PC-9 (cell line): ENCODE measurements at places on chromosomes 7 and 10.

- no peak for DNase-seq
Observed at GRCh38 chr10:117239051-117239450, 1.9 kb upstream of the SLC18A2 start.

- DNase-seq = no peak
Observed at GRCh38 chr7:370775-371118, 80.8 kb downstream of the FOXL3 start.

DNA sequence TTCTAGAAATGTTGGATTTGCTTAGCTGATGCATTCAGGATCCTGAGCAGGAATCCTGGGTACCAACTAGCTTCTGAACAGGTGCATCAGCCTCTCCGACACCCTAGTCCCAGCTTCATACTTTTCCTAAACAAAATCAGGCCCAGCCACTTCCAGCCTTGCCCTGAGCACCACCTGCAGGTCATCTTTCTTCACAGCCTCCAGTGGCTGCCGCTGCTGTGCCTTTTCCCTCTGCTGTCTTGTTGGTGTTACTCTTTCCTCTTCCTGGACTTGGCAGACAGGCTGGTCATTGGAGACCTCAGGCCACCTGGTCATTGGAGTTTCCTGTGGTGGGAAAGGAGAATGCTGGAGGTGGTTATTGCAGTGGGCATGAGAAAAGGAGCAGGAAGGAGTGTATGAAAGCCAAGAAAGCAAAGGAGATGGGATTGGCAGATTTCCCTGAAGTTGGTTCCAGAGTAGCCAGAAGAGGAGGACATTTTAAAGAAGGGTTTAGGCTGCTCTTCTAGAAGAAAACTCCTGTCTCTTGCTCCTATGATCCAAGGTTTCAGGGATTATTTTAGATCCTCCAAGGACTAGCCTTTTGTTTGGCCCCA lies 48.2 kb upstream of the NFKB2 start:
- DNase-seq = peak; percentile 39

GRCh38 chr10:79298403-79299244 lies 48.6 kb upstream of the PPIF start:
- DNase-seq = peak; percentile 92

DNA sequence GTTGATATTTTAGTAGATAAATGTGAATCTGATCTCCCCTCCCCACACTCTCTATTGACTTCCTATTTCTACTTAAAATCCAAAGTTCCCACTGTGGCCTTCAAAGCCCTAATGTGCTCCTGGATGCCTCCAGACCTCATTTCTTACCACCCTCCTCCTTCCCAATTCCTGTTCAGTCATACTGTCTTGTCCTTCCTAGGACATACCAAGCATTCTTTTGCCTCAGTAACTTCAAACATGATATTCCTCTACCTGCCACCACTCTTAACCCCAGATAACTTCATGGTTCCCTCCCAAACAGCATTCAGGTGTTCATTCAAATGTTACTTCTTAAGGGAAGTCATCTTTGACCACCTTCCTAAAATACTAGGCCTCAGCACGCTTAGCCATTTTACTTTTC lies 34.2 kb upstream of the FAM221A start:
- no peak for DNase-seq

DNA sequence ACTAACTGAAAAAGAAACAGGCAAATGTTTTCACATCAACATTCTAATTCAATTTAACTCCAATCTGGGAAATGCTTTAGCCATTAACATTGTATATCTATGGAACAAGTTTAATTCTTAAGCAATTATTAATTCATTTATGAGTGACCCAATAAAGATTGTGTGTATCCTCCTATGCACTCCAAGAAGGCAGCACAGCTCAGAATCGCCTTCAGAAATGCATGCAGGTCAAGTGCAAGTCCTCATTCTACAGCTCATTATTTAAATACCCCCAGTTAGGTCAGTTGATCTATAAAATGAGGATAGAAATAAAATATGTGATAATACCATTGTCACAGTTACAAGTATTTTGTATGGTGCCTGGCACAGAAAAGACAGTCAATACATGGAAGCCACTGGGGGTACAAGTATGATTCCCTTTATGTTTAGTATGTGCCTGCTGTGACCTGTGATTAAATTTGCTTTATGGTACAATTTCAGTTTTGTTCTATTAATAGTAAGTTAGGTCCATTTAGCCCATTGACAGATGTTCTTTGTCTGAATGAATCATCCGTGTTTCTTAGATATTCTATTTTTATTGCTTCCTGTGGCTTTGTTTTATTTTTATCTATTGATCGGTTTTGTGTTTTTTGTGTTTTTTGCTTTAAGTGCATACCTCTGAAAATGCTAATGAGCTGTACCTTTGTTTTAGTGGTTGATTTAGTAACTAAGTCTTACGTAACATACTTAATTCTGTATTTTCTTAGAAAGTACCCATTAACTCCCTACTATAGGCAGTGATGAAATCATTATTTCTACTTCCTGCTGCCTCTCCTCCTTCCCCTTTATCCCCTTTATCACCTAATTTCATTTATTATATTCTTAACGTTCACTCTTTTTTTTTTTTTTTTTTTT lies 42.8 kb downstream of the CPXM2 start:
- DNase-seq = no peak

DNA sequence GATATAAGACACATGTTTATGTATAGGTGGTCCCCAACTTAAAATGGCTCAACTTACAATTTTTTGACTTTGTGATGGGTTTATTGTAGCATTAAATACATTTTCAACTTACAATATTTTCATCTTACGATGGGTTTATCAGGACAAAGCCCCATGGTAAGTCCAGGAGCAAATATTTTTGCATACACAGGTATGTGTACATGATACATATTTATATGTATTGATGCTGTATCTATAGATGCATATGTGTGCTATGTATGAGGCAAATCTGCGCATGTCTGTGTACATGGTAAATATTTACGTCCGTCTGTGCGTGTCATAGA lies 664 bp upstream of the UBE3C start:
- DNase-seq = no peak

GRCh38 chr10:63027531-63027930 lies 105.6 kb upstream of the NRBF2 start:
- DNase-seq = no peak

DNA sequence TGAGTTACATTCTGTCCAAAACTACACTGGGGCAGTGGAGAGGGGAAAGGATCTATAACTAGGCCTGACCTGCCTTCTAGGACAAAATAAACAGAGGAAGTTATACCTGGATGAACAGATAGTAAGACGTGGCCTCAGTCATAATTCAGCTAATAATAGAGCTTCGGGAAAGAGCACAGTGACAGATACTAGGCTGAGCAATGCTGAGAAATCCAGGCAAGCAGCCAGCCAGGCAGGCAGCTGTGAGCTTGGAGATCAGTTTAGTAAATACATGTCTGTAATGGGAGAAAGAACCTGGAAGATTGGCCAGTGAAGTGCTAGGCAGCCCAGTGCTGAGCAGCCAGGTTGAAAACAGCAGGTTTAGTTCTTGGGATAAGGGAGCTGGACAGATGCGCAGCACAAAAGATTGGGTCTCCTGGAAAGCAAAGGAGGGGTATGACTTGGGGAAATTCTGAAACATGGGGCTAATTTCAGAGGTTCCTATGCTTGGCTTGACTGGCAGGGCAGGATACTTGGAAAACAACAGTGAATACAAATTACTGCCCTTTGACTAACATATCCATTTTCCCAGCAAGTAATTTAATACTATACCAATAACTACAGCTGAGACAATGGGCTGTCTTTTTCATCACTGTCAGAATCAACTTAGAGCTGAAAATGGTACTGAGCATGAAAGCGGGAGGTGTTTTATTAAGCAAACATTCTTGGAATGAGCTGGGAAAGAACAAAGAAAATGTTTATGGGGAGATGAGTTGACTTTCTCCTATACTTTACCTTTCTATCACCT lies 140.8 kb downstream of the DGKB start:
- DNase-seq = no peak

DNA sequence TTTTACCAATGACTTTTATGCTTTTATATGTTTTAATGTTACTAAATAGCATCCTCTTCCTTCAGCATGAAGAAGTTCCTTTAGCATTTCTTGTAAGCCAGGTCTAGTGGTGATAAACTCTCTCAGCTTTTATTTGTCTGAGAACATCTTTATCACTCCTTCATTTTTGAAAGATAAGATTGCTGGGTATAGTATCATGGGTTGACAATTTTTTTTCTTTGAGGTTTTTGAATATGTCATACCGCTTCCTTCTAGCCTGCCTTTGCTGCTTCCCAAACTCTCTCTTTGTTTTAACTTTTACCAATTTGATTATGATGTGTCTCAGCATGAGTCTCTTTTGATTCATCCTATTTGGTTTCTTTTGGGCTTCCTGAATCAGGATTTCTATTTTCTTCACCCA lies 108.2 kb upstream of the KAT6B start:
- no peak for DNase-seq

DNA sequence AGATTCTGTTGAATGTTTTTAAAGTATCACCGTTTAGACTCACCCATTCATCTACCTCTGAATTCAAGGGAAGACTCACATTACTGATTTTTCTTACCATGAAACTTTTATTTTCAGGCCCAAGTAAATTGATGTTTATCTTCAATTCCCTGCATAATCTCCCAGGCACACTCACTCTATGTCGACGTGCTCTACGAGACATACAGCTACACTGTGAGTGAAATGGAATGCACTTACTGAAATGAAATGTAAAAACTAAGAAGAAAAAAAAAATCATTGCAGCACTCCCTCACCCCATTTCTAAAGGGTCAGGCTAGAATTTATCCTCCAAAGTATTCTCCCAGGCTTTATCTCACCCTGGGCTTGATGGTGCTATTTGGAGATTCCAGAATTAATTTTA lies 987.9 kb downstream of the CCSER2 start:
- no peak for DNase-seq

- DNase-seq = no peak
Observed at GRCh38 chr7:4051696-4052095, 630.4 kb upstream of the FOXK1 start.
